ENCODE measurements at places on chromosomes 4 and X.

GRCh38 chrX:129700536-129700935 is 38.2 kb upstream of the XPNPEP2 start:
- DNase-seq = no peak

DNA sequence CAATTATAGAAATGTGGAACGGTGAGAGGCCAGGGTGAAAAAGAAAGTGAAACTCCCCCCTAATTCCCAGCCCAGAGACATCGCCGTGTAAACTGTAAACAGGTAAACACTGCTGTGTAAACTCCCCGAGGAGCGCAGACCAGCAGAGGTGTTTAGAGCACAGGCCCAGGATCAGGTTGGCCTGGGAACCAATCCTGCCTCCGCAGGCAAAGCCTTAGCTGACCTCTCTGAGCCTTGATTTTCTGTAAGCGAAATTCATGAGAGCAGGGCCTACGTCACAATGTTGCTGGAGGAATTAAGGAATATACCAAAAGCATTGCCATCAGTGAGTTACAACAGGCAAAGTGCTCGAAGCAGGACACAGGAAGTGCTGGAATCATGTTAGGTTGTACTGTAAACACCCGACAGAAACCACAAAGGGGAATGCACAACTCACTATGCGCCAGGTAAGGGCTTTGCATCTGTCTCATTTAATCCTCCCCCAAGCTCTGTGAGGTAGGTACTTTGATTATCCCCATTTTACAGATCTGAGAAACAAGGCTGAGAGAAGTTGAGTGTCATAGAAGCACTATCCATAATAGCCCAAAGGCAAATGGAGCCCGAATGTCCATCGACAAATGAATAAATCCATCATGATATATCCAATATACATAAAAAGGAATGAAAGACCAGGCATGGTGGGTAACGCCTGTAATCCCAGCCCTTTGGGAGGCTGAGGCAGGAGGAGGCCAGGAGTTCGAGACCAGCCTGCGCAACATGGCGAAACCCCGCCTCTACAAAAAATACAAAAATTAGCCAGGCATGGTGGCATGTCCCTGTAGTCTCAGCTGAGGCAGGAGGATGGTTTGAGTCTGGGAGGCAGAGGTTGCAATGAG is 30.7 kb upstream of the KIAA0232 start:
- no peak for DNase-seq

GRCh38 chr4:139973015-139973414 is 181.0 kb downstream of the MAML3 start:
- DNase-seq = no peak

- DNase-seq = no peak
These were observed 120.2 kb downstream of the BMPR1B start for GRCh38 chr4:94877973-94878372.

- no peak for DNase-seq
These were observed 233.9 kb downstream of the RPA4 start for GRCh38 chrX:97117572-97117971.

DNA sequence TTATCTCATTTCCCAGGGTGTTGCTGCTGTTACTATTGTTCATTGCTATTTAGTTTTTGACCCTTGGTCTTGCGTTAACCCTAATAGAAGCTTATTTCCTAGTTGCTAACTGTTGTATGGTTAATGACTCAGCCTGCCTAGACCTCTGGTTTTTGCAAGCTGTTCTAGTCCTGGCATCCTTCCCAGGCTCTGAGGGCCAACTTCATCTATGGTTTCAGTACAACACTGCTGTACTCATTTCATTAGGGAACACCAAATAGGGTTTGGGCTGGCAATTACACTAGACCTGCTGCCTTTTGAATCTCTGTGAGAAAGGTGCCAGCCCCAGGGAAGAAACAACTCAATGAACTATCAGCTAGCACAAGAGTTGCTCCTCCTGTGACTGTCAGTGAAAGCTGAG is 59.6 kb downstream of the DCX start:
- DNase-seq = no peak

- DNase-seq = no peak
These were observed 89.8 kb downstream of the FBXO8 start for GRCh38 chr4:174193438-174194374.

DNA sequence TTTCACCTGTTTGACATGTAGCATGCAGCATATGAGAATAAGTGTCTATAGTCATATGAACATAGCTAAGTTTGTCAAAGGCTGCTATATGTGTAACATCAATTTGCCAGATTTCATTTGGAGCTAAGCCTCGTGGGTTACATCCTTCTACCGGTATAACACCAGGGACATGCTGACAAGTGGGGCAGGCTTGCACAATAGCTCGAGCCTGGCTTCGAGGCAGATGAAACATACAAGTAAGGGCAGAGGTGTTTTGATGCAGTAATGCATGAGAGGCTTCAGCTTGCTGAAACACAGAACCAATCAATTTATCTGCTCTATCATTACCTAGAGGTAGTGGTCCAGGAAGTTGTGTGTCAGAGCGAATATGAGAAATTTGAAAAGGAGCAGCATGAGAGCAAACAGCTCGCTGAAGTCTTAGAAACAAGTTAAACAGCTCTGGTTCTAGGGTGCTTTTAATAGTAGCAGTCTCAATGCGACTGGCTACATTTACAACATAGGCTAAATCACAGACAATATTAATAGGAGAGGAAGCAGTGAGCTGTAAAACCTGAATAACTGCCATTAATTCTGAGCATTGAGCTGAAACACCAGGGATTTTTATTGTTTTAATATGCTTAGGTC is 14.9 kb upstream of the UGDH start:
- DNase-seq = no peak

DNA sequence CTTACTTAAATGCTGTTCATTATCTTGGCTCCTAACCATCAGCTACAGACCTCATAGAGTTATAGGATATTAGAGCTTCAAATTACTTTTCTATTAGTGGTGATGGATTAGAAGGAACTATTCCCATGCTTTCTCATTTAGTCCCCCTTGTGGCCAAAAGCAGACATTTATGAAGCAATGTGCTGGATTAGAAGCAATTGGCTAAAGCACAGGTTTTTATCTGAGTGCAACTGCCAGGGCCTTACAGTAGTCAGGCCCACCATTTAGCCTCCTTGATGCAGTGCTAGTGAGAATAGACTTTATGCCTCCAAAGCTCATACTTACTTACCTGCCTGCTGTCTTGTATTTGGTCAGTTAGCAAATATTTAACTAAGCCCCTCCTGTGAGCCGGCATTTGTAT is 93.0 kb downstream of the TSPAN7 start:
- DNase-seq = peak; percentile 61

GRCh38 chr4:74056858-74057562 is 18.5 kb upstream of the CXCL3 start:
- no peak for DNase-seq
